ENCODE measurements at places on chromosomes 1 and 21.
A peak's percentile ranks its signal among the peaks of the same experiment; 100 is the strongest.

- no peak overlapping the region for H3K4me3 ChIP-seq
- H3K4me1 ChIP-seq, result no peaks in the 10 kb centered on the region
- no peak for DNase-seq
- no peaks in the 10 kb centered on the region for H3K27me3 ChIP-seq
- no peak overlapping the region for H3K27ac ChIP-seq
Observed at GRCh38 chr1:208874915-208875314, 630.7 kb upstream of the PLXNA2 start.

- H3K27ac ChIP-seq, result no peak overlapping the region
- no peaks in the 10 kb centered on the region for H3K36me3 ChIP-seq
- no peak for DNase-seq
- H3K4me1 ChIP-seq, result no peaks in the 10 kb centered on the region
Observed at GRCh38 chr1:91552091-91552490, 51.4 kb downstream of the CDC7 start.

- DNase-seq, result no peak
- H3K4me1 ChIP-seq, result no peaks in the 10 kb centered on the region
- H3K27me3 ChIP-seq, result no peaks in the 10 kb centered on the region
- no peak overlapping the region for H3K27ac ChIP-seq
- H3K4me3 ChIP-seq, result no peak overlapping the region
- H3K36me3 ChIP-seq, result no peaks in the 10 kb centered on the region
Observed at GRCh38 chr1:81681601-81682266, 119.0 kb upstream of the ADGRL2 start.

- no peaks in the 10 kb centered on the region for H3K4me1 ChIP-seq
- DNase-seq, result no peak
- no peak overlapping the region for H3K4me3 ChIP-seq
- no peak overlapping the region for H3K27ac ChIP-seq
Observed at GRCh38 chr1:232655028-232655745, 25.3 kb upstream of the SIPA1L2 start.

- DNase-seq, result peak; percentile 29
- H3K4me3 ChIP-seq, result peak overlapping the region; percentile 80
- peaks cover 16% of the 10 kb centered on the region for H3K4me1 ChIP-seq
- H3K27me3 ChIP-seq, result no peaks in the 10 kb centered on the region
- H3K36me3 ChIP-seq, result no peaks in the 10 kb centered on the region
Observed at GRCh38 chr1:90850181-90850897, 133.2 kb upstream of the BARHL2 start.

GRCh38 chr1:21919520-21919919 is 17.6 kb downstream of the HSPG2 start:
- no peak overlapping the region for H3K4me3 ChIP-seq
- no peak overlapping the region for H3K27ac ChIP-seq
- no peak for DNase-seq
- peaks cover 64% of the 10 kb centered on the region for H3K4me1 ChIP-seq

GRCh38 chr1:224782281-224783000 is 147.0 kb upstream of the DNAH14 start:
- no peak overlapping the region for H3K27ac ChIP-seq
- DNase-seq, result no peak
- H3K4me1 ChIP-seq, result peaks cover 15% of the 10 kb centered on the region

DNA sequence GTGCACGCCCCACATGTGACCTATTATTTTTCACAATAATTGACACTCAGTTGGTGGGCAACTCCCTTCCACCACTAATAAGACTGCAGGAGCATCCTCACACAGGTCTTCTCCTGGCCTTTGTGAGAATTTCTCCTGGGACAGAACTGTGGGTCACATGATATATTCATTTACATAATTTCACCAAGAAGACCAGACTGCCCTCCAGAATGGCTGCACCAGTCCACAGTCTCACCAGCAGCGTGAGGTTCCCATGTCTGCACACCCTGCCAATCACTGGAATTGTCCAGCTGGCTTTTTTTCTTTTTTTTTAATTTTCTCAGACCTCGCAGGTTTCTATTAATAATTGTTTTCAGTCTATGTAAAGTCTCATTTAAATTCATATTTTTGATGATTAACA is 41.3 kb downstream of the ATP1A1 start:
- no peaks in the 10 kb centered on the region for H3K27me3 ChIP-seq
- no peak overlapping the region for H3K4me3 ChIP-seq
- H3K27ac ChIP-seq, result no peak overlapping the region

GRCh38 chr1:38210021-38210894 is 163.7 kb upstream of the POU3F1 start:
- H3K4me1 ChIP-seq, result no peaks in the 10 kb centered on the region
- H3K36me3 ChIP-seq, result no peaks in the 10 kb centered on the region
- H3K27me3 ChIP-seq, result peaks cover 8% of the 10 kb centered on the region
